T-helper 1 cell (primary cell): ENCODE measurements at places on chromosomes 4 and X.

- DNase-seq = no peak
Measured at GRCh38 chr4:148182230-148182911, 259.8 kb downstream of the NR3C2 start.

DNA sequence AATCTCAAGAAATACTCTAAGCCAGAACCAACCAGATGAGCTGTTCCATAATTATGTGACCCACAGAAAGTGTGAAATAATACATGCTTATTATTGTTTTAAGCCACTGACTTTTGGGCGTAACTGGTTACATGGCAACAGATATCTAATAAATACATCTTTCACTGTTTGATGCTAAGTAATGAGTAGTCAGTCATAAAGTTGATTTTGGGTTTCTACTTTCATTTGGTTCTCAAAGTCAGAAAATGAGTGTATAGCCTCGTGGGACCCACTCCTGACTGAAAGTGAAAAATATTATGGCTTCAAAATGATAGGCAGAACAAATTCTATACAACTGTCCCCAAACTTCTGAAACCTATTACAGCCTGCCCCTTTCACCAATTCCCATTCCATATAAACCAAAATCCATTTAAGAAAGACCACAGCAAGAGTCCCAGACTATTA, 88.0 kb upstream of the CBR4 start:
- no peak for DNase-seq

DNA sequence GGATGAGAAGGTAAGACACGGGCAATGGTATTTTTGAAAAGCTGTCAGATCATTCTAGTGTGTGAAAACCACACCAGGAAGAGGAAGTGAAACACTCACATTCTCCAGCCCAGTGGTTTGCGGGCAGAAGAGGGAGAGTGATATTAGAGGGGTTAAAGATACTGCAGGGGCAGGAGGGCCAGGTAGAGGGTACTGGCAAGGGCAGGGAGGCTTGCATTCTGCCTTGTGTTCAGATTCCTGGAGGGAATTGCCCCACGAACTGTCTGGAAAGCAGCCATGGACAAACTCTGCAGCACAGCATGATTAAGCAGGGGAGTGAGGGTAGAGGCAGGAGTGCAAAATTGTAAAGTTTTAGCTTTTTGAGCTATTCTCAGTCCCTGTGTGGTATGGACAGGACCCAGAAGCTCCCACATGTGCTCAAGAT, 30.9 kb downstream of the NIPAL1 start:
- peak; percentile 23 for DNase-seq

GRCh38 chr4:93743022-93743421, 85.5 kb upstream of the ATOH1 start:
- DNase-seq = no peak

DNA sequence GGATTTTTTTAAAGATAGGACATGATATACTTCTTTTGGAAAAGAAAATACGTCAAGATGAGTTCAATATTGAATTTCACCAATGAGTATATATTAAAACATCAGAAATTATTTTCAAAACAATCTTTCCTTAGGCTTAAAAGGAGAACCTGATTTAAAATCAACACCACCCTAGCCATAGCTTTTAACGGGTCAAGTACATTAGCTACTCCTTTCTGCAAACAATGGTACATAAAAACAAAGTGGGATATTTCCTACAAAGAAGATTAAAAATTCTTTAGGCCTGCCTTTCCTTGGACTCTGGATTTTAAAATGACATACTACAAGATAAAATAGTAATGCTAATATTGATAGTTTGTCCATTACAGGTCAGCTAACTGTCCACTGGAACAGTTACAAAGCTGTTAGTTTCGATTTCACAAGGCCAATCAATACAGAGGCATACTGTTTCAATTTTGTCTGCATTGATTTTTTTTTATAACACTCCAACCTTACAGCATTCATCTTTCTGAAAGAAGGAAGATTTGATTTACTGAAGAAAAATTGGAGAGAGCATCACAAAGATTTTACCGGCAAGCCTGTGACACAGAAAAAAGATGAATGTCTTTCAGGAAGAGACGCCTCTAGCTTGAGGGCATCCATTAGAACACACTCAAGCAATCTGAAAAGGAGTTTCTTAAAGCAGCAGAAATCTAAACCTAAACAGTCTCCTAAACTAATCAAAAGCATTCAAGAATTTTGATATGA, 97.2 kb downstream of the MAB21L2 start:
- DNase-seq = no peak
